Smooth muscle cell of trachea (primary cell): ENCODE measurements at places on chromosomes 5 and 9. TPM values are rescaled to one million over a fixed set of nuclear protein-coding genes. Genes with fewer than 3 reads are reported as not detected.

Gene TMEM174
- total RNA-seq, result not detected in 2 replicates

Gene PDCD1LG2
- 5.3 and 6.3 TPM in 2 replicates for total RNA-seq

Gene DDX4
- under 0.01 TPM in 1 of 2 replicates, not detected in the other for total RNA-seq

Gene NIPBL
- 18.0 and 32.4 TPM in 2 replicates for total RNA-seq
